Panc1 (cell line): ENCODE measurements at places on chromosomes 5 and 9.

- no peak for DNase-seq
Observed at GRCh38 chr5:159480849-159481248, 150.6 kb upstream of the IL12B start.

DNA sequence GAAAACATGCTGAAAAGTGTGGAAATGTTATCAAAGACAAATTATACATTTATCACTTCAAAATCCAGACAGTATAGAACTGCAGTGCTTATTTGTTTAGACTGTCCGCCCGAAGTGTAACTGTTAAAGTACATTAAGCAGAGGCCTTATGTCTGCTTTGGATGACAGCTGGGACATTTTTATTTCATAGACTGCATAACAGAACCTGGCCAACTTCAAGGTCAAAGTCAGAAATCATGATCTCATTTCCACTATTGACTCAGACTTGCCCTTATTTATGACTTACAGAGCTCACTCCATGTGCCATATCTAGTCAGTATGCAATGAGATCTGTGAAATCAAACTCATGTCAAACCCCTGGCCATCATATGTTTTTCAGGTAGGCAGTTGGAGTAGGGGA lies 87.7 kb downstream of the RAB3C start:
- no peak for DNase-seq

GRCh38 chr5:30343707-30344106 lies 849.8 kb upstream of the CDH6 start:
- no peak for DNase-seq

GRCh38 chr5:88683506-88684135 lies 199.4 kb downstream of the MEF2C start:
- no peak for DNase-seq

DNA sequence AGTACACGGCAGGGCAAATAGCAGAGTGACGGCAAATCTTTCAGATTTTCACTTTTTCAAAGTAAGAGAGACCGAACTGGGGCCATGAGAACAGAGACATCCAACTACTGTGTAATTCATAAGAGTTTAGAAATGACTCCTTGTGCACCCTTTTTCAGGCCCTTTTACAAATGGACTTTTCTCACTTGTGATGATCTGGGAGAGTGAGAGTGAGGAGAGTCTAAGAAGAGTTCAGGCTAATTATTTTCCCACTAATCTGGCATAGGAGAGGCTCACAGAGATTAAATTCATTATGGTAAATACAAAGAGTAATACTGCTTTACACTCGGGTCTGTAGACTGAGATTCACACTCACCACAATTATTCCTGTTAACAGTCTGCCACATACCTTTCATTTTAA lies 880 bp upstream of the CCNG1 start:
- no peak for DNase-seq

DNA sequence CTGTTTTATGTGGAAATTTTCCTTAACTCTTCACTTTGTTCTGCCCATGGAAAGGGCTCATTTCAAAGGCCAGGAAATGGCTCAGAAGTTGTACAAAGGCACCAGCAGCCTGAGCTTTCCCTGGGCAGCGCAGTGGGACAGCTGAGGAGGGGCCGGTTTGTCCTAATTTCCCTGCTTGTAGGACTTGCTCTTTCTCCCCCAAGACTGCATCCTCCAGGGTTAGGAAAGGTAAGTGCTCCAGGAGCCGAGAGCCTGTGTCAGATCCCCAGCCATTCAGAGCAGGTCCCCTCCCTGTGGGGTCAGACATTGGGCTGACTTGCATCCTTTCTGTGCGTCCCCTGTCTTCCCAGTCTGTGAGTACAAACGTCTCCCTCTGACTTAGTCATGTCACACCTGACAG lies 43.5 kb downstream of the AGXT2 start:
- no peak for DNase-seq

GRCh38 chr9:138063785-138064184 lies 186.2 kb downstream of the CACNA1B start:
- DNase-seq: no peak

GRCh38 chr9:3321186-3321585 lies 204.6 kb downstream of the RFX3 start:
- DNase-seq: no peak

DNA sequence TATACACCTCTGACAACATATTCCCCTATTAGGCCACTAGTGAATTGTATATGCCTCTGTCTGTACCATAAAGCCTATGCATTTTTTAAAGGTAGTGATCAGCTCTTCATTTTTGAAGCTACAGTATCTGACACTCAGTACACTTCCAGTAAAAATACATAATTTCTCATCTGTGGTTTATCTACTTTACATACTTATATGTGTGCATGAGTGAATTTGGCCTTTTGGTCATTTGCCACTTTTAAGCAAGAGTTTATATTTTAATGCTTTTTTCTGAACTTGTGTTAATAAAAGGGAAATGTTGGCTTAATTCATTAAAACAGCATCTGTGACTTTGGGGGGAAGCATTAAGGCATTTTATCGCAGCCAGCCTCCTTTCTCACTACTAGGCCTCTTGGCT lies 47.8 kb downstream of the ST8SIA4 start:
- DNase-seq: no peak

- DNase-seq: no peak
Observed at GRCh38 chr5:141811287-141812155, 66.7 kb downstream of the PCDH1 start.

DNA sequence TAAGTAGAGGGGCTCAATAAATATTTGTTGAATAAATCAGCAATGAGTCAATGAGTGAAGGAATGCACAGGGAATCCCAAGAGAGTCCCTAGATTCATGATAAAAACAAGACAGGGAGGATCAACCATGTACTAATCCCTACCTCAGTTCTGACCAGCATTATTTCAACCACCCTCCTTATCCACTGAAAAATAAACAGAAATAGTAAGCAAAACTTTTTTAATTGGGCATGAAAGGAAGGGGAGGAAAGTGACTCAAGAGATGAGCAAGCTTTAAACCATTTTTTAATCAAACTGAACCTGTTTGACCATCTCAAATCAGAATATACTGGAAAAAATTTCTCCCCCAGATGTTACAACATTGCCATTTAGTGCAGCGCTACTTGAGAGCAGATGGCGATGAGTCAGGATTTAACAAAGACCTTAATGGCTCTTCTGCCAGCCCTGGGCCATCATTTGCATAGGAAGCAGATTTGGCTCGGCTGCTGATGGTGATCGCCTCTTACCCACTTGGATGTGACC lies 194.8 kb upstream of the SLC30A5 start:
- DNase-seq: no peak

- DNase-seq: no peak
Observed at GRCh38 chr5:171543148-171543815, 123.8 kb downstream of the FGF18 start.

DNA sequence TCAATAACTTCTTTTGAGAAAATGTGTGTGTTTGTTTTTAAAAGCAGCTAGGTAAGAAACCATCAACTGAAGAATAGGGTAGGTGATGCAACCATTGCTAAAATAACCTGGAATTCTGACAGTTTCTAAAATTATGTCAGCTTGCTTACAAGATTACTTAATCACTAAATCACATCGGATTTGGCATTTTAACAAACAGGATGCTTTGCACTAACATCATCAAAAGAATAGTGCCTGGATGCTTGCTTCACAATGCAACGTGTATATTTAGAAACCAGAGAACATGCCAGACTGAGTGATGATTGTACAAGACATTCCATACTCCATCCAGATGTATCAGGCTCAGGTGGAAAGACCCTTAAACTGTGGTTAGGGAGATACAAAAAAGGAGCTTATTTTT lies 43.9 kb downstream of the PAM start:
- DNase-seq: no peak

GRCh38 chr9:1909322-1909721 lies 105.8 kb upstream of the SMARCA2 start:
- no peak for DNase-seq

- no peak for DNase-seq
Observed at GRCh38 chr9:33719581-33720374, 75.6 kb upstream of the PRSS3 start.

DNA sequence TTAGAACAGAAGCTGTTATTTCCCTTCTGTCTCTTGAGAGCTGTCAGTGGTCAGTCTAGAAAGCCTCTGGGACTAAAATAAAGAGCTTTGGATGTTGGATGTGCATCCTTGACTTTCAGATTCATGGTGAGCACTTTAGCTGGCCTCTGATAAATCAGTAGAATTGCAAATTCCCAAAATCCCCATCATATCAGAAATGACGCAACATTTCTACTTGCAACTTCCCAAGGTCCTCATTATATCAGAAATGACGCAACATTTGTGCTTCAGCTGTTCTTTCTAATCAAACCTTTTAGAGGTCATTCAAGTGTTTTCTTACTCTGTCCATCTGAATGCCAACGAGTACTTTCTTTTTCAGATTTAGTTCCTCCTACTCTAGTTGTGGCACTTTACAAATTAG lies 167.3 kb upstream of the MOCS2 start:
- no peak for DNase-seq

- no peak for DNase-seq
Observed at GRCh38 chr5:170493028-170493820, 10.6 kb upstream of the KCNIP1 start.

- no peak for DNase-seq
Observed at GRCh38 chr9:27771803-27772545, 198.7 kb upstream of the C9orf72 start.

GRCh38 chr5:92003806-92004205 lies 620.7 kb upstream of the ARRDC3 start:
- no peak for DNase-seq

DNA sequence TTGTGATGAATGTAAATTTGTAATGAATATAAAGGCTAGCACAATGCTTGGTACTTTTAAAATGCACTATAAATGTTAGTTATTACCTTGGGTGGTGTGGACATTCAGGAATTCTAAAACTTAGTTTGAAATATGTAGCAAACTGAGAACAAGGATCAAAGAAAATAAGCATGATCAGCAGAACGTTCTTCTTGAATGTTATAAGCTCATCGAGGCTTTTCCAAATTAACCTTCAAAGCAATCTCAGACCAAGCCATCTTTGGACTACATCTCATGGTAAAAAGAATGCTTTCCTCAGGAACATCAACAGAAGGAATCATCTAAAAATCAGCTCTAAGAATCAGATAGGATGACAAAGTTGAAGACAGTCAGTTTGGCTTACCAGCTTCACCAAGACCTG lies 146.3 kb downstream of the SLIT3 start:
- DNase-seq: no peak

DNA sequence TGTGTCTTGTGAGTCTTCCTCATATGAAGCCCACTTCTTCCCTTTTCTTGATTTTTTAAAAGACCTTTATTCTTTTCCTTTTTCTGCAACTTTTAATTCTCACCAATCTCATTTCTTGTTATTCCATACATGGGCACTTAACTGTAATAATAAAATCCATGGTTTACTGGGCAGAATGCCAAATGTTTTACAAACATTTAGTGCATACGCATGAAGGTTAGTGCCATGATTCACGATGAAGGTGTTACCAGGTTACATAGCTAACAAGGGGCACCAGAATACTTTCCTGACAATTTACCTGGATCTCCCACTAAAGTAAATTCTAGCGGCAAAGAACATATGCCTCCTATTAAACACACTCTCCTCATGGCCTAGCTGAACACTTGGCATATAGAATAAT lies 28.5 kb downstream of the MAN2A1 start:
- no peak for DNase-seq

GRCh38 chr9:86908261-86908660 lies 39.0 kb downstream of the GAS1 start:
- DNase-seq: no peak

DNA sequence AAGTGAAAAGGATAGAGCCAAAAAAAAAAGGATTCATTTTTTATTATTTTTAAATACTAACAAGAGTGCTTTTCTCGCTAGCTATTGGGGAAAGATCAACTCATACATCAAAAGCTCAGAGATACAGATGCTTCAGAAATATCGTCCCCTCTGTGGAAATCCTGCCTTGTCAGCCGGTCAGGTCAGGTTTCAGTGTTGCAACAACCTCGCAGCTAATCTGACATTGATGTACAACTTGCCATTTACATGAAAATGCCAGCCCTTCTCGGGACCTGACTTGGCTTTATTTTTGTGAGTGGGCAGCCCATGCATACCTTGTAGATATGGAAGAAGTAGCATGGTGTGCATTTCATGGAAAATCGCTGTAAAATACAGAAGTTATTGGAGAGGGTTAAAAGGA lies 358.8 kb upstream of the ADAMTS16 start:
- DNase-seq: no peak

- DNase-seq: no peak
Observed at GRCh38 chr9:98442541-98442940, 187.1 kb upstream of the TBC1D2 start.

DNA sequence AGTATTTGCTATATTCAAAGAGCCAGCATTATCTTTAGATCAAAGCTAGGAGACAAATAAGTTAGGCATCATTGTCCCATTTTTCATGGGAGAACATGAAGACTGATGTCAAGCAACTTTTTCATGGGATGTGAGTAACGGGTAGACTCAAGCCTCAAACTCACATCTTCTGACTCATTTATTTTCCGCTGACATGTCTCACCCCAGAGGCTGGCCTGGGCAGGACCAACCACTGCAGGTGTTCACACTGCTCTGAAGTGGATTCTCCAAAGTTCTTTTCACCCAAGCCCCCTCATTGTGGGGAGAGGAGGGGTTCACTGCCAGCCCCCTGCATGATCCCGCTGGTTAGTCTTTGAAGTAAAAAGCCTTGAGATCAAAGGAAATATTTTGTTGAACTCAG lies 34.9 kb upstream of the BASP1 start:
- DNase-seq: no peak

- DNase-seq: no peak
Observed at GRCh38 chr9:129336130-129336528, 158.1 kb upstream of the IER5L start.

GRCh38 chr9:136806631-136807201 lies 1.0 kb upstream of the RABL6 start:
- DNase-seq: no peak

DNA sequence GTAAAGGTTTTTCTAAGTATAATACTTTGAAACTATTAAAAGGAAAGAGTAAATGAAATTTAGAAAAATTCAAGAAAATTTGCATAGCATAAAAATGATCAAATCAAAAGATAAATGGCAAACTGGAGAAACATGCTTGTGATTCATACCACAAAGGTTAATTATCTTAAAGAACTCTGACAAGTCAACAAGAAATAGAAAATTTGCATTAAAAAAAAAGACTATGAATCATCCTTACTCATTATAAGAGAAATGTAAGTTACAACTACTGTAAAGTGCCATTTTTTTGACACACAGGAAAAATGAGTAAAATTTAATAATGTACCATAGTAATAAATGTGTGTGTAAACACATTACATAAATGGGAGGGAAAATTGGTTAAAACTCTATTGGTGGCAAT lies 624.4 kb upstream of the C9orf72 start:
- no peak for DNase-seq

DNA sequence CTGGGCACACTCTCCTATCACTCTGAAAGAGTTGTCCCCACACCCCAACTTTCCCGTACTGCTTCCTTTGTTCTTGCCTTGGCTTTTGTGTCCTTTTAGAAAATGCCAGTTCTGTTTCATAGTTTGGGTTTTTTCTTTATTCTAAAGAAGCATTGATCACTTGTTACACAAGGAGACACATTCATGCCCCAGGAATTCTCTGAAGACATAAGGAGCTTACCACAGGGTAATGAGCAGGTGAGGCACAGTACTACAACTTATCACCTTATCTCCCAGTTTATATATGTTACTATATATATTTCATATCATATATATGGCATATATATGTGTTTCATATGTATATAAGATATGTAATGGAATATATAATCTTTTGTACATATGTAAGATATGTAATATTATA lies 6.5 kb upstream of the SSBP2 start:
- no peak for DNase-seq

- no peak for DNase-seq
Observed at GRCh38 chr5:134236318-134236717, 10.4 kb upstream of the PPP2CA start.

- DNase-seq: no peak
Observed at GRCh38 chr5:107278774-107279173, 392.0 kb downstream of the EFNA5 start.

- DNase-seq: no peak
Observed at GRCh38 chr5:125576822-125577221, 830.4 kb upstream of the ZNF608 start.
